ENCODE measurements at places on chromosomes 3 and 15.

DNA sequence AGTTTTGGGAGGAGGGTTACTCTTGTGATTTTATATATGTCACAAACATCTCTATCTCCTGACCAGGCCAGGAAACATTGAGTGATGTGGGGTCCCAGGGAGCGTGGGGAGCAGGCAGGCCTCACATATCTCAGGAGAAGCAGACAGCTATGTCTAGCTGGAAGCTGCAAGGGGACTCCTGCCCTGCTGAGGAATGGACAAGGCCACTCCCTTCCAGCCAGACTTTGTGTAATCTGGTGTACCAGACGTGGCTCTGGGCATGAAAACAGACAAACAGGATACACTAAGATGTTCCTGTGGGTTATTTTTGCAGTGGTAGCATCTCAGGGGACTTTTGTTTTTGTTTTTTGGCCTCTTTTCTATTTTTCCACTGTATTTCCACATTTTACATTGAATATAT is 23.2 kb downstream of the CYP8B1 start:
- peak; percentile 32 for DNase-seq

DNA sequence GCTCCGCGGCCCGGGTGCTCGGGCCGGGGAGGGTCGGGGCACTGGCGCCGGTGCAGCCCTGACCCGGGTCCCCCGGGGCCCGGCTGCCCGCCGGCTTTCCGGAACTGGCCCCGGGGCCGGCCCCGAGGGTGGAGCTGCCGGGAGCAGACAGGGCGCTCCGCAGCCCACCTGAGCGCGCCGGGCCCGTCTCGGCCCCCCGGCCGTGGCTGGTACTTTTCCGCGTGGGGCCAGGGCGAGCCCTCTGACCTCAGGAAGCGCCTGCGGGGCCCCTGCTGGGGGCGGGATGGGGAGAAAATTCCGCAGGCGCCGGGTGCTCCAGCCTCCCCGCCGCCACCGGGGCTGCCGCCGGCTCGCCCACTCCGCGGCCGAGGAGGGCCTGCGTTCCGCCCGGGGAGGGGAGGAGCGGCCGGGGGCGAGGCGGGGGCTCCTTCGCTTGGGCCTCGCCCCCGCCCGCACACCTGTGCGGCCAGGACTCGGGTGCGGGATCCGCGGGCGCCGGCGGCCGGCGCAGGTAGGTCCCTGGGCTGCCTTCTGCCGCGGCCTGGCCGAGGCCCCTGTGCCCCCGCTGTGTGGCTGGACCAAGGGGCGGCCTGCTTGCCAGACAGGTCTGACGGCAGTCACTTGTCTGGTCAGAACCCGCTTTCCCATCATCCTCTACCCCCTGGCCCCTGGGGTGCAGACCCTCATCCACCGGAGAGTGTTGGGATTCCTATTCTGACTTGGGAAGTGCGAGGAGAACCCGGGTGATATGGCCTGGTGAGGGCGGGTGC is 3.5 kb downstream of the FURIN start:
- peak; percentile 78 for DNase-seq

- DNase-seq = no peak
These were observed 15.5 kb downstream of the GREM1 start for GRCh38 chr15:32733281-32733680.

DNA sequence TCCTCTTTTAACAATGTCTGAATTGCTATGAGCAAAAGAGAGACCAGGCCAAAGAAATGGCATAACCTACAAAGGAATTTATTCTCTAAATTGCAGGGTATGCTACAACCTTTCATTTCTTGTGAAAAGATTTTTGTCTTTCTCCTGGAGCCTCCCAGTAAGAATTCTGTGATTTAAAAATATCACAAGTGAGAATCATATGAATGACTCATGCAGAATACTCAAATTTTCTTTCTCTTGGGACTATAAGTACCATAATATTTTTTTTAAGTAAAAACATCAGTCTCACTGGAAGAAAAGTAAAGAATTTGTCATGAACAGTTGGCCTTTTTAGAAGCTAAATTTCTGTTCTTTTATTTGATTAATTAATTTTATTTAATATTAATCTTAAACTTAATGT is 26.3 kb downstream of the SYNPR start:
- no peak for DNase-seq

All from activated CD8-positive, alpha-beta memory T cell treated with anti-CD3 and anti-CD28 coated beads for 24 hours (primary cell).